GM04504 (cell line): ENCODE measurements at places on chromosomes 2 and 18.
A peak's percentile ranks its signal among the peaks of the same experiment; 100 is the strongest.

GRCh38 chr2:10085668-10086059, 5.5 kb upstream of the CYS1 start:
- no peak for DNase-seq

DNA sequence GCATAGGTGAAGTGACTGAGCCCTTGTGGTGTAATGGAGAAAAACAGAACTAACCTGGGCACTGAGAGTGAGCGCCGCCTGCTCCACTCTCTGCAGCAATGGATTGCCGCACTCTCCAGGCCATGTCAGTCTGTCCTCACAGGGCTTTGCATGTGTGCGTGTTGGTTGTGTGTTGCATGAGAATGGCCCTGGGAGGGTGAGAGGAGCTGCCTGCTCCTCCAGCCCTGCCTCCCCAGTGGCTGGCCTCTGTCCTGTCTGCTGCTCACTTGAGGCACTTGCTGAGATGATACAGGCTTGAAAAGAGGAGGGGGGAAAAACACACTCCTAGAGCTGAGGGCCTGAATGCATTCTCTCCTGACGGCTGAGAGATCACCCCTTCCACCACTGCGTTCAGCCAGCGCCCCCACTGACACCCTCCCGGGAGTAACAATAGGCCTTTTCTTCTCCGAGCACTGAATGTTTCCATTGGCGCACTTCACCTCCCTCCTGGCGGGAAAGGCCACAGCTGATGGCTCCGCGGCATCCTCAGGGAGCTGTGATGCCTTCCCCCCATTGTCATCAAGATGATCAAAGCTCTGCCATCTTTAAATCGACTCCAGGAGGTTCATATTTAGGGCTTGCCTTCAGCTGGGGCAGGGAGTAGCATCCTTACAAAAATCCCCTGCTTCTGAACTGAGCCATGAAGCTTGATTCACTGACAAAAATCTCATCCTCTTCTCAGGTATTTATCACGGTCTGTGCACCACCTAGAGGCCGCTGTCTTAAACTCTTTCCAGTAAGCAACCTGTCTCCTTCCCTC, 49.9 kb upstream of the DAPL1 start:
- peak; percentile 23 for DNase-seq

GRCh38 chr2:238127165-238128060, 11.1 kb upstream of the KLHL30 start:
- DNase-seq: no peak

DNA sequence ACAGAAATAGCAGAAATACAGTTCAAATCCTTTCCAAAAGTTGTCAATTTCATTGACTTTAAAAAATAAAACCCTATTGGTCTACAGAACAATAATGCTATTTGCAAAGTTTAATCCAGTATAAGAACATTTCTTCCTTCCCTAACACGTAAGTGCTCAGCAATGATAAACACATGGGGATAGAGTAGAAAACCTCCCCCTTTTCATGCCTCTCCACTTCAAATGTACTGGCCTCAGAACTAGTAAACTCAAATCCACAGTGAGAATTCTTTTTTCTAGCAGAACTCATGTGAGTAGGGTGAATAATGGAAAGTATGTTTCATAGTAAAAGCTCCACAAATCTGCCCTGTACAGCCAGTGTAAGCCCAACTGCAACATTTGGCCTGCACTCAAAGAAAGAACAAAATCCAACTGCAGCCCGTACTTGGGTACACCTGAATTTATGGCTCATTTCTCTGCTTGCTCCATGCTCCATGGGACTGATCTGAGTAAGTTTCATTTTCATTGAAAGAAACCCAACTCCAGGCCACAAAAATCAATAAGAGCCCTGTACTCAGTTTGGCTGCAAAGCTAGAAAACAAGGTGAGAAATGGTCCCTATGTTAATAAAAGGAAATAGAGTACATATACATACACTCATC, 115.0 kb upstream of the RMDN2 start:
- no peak for DNase-seq

GRCh38 chr2:56206250-56206649, 22.5 kb downstream of the CCDC85A start:
- no peak for DNase-seq

DNA sequence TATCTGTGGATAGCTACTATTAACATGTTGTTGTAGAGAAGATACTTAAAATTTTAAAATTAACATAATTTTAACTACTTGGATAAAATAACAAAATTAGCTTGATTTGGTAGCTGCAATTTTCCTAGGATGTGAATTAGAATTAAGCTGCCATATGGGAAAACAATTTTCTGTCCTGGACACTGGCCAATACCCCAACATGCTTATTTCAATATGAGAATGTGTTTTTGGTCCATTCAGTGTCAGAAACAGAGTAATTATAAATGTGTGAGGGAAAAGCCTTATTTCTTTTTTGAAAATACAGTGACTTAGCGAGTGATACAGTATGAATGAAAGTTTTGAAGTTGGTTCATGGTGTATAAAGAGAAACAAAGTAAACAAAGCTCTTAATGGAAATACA, 948.3 kb upstream of the GYPC start:
- no peak for DNase-seq

DNA sequence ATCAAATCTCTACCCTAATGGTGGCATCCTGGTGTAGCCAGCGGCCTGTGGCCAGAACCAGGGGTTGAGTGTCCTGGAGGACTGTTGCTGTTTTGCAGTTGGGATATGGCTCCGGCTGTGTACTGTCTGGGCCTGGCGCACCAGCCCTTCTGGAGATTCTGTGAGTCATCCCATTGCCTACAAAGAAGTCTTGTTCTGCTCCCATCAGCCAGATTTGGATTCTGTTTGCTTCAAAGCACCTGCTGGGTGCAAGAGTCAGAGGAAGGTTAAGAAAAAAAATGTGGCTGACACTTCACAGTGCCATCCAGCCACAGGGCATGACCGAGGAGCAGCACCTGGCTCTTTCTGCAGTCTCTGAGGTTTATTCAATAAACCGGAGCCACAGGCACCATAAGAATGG, 41.0 kb upstream of the ASAP2 start:
- no peak for DNase-seq

- DNase-seq: no peak
Measured at GRCh38 chr2:188527141-188527540, 235.5 kb downstream of the GULP1 start.

DNA sequence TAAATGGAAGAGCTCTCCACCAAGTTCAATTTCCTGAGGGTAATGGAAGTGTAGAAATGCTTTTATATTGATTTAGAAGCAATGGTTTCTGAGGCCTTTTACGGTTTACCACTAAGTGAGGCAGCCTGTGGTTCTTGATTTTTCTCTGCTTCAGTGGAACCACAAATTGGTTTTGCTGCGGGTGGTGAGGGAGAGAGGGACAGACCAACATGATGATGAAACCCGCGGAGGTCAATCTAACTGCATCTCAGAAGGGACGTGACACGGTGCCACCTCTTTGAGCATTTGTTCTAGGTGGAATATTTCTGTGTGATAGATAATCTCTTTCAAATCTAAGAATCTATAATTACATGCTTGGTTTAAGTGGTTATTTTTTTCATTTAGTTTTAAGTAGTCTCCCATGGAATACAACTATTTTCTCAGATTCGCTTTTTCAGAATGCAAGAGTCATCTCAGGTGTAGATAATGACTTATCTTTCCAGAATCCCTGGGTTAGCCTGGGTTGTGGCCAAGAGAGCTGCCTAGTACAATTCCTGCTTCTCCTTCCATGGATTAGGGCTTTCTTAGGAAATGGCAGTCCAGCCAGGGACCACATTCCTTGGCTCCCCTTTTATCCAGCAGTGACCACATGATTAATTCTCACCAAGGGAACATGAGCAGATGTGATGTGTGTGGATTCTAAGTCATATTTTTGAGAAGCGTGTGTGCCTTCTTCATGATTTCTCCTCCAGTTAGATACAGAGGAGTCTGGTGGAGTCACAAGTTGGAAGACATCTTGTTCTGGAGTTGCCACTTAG, 52.5 kb downstream of the KCNE4 start:
- no peak for DNase-seq

- no peak for DNase-seq
Measured at GRCh38 chr2:74512744-74513604, 1.3 kb upstream of the TLX2 start.

DNA sequence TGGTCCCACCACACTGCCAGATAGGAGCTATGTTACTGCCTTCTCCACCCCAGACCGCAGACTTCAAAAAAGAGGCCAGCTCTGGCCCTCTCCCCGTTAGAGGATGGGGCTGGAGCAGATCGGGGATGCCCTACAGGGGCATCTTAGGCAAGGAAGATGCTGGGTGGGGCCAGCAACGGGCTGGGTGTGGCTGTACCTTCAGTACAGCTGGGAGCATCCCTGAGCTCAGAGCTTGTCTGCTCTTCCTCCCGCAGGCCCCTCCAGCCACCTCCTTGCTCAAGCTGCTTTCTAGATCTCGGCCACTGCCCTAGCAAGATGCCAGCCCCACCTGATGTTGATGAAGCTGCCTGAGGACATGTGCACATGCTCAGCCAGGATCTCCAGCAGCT, 9.8 kb downstream of the PTPRN start:
- no peak for DNase-seq
